ENCODE measurements at places on chromosomes 2 and 18.

DNA sequence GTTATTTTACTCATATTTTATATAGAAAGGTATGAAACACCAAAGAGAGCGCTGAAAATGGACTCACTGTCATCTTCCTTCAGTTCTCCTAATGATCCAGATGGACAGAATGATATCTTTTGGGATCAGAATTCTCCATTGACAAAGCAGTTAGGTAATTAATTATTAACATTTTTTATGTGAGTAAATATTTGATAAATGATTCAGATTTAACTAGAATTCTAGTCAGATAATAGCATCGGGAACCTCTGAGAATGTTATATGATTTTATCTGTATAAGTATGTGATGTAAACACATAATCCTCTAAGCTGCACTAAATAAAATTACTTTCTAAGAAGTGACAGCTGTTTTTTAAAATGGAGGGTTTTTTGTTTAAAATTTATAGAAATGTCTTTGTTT lies 2.0 kb downstream of the ETAA1 start:
- no peak for DNase-seq

GRCh38 chr2:230203110-230203676 lies 16.6 kb downstream of the SP110 start:
- DNase-seq, result no peak

- no peak for DNase-seq
Observed at GRCh38 chr18:48940854-48941611, 9.7 kb downstream of the SMAD7 start.

DNA sequence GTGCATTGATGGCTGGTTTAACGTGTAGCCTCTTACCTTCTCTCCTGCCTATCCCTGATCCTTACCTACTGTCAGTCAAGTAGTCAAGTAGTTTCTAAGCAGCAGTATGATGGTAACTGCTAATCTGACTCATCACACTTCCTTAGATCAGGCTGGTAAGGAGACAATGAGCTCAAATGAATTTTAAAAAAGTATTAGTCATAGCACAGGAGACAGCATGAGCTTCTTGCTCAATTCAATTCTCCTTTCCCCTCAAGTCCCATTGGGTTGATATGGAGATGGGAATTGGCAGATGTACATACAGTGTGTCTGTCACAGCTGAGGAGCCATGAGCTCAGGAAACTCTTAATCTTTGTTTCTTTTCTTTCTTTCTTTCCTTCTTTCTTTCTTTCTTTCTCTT lies 799.7 kb downstream of the LRP1B start:
- DNase-seq, result peak; percentile 83

DNA sequence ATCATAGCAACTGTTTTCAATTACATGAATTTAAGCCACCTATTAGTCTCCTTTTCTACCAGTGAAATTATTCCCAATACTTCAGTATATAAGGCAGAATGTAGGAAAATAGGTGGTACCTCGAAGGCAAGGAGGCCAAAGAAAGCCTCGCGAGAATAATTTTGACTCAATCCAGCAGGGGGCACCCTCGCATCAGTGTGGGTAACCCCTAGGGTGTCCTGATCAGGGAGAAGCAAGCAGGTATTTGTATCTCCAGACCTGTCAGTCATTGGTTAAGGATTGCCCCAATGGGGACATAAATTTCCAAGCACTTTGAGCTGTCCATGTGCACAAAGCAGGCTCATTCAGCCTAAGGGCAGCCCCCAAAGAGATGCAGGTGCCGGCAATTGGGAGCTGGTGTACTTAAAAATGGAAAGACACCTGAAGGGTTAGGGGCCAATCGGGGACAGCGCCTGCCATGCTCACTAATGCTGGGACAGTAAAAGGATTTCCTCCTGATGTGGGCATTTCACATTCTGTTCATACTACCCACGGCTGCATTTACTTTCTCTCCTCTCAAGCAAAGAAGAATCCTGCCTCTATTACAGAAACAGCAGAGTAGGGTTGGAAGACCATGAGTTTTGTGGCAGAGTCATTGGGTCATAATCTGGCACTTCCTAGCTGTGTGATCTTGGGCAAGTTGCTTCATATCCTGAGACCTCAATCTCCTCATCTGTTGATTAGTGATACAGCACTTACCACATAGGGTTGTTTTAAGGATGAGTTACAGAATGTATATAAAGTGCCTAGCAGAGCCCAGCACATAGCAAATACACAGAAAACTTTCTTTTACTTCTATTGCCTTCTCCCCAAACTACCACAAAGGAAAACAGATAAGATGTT lies 136.1 kb downstream of the ICOS start:
- DNase-seq, result no peak

- DNase-seq, result peak; percentile 14
Observed at GRCh38 chr2:72719416-72719815, 106.4 kb downstream of the EXOC6B start.

- no peak for DNase-seq
Observed at GRCh38 chr18:53380063-53380639, 844.3 kb downstream of the MBD2 start.

DNA sequence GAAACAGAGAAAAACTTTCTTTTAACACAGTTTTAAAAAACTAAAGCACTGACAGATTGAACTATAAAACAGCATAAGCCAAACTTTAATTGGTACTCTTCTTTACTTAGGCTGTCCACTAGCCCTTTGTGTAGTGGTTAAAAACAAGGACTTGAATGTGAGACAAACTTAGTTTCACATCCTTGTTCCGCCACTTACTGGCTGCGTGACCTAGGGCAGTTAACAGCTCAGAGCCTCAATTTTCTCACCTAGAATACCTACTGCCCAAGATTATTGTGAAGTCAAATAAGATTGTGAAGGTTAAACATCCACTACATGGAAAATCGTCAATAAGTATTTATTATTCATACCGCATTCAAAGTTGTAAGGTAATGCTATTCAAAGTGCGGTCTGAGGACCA lies 2.0 kb downstream of the WDR35 start:
- DNase-seq, result no peak

DNA sequence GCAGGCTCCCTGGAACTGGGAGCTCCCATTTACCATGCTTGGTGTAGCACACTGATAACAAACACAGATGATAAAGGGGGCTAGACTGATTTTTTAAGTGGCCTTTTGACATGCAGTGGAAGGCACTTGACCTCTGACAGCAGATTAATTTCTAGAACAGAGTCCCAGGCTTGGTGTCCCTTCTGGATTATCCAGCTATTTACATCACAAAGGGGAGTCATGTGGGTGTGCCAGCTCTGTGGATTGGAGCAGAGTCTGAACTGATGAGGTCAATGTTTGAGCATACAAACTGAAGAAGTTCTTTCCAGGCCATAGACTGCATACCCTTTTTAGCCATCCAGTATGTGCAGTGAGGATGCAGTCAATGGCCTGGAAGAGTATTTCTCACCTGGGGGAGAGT lies 31.5 kb upstream of the SIX2 start:
- no peak for DNase-seq

DNA sequence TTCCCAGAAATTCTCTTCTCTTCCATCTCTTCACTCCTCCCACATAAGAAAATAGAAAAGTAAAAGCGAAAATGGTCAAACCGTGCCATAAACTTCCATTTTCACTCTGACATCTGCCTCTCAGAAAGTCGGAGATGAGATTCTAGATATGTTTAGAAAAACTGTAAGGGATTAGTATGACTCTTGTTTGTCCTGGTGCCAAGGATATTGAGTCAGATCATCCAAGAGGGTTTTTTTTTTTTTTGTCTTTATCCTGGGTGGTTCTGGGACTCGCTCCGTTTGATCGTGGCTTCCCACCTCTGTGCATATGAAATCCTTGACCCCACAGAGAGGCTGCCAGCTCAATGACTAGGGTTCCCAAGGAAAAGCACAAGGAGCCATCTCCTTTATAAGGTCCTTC lies 17.3 kb downstream of the EN1 start:
- DNase-seq, result no peak

GRCh38 chr2:236394571-236394970 lies 130.4 kb upstream of the ASB18 start:
- DNase-seq, result no peak
